Thymus (tissue), 14 donors: ENCODE measurements at places on chromosomes 11 and 22. TPM values are rescaled to one million over a fixed set of nuclear protein-coding genes. Genes with fewer than 3 reads are reported as not detected.

DNA sequence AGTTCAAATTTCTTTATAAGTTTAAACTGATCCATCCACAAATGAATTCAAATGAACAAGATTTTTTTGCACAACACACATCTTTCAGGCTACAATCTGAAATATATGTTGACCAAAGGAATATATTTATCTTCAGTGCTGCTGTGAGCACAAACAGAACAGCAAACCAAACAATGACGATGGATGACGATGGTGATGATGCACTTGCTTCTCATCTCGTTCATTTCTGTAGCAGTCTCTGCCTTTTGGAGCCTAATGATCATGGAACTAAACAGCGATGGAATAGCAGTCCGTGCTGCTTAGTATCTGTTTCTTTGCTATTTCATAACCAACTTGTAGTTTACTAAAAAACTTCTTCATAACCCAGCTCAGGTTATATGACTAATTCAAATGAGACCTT lies 220.7 kb upstream of the BLID start:
- DNase-seq, result no peak

GRCh38 chr11:113553915-113554314 lies 78.7 kb upstream of the DRD2 start:
- DNase-seq, result no peak

DNA sequence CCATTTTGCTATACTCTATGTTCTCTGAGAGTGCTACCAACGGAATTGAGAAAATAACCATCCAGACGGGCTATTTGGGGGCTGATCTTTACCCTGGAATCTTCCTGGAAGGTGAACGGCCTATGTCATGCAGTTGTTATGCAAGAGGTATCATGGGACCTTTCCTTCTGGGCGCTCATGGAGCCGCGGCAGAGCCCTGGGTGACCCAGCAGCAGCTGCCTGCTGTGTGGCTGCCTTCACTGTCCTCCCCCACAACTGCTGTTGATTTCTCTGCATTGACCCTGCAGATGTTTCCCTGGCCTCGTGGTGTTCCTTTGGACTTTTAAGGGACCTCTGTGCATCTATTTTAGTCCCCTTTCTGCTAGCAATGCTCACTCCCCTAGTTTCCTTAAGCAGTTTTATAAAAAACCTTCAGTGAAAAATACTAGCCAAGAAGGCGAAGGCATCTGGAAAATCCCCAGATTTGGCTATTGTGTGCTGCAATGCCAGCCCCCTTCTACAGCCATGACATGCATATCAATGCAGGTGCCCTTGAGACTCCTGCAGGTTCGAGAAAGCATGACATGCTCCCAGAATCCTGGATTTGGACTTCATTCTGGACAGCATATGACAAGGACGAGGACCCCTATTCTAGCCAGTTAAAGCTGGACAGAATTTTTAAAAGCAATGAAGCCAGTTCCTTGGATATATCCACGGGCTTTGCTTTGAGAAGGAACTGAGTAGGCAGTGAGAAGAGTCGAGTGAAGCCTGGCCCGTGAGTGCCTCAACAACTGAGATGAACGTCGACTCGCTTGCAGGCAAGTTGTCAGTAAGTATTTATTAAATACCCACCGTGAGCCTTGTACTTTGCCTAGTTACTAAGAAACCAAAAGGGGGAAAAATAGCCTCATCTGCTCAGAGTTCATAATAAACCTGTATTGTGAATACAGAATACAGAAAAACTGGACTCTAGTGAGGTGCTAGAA lies at the start of gene SLC25A18:
Gene SLC25A18, plus strand, starts transcription at position 593 of the 965 bp plus-strand sequence. CDS start 16,447 bp downstream, outside the sequence.
- DNase-seq, result no peak

DNA sequence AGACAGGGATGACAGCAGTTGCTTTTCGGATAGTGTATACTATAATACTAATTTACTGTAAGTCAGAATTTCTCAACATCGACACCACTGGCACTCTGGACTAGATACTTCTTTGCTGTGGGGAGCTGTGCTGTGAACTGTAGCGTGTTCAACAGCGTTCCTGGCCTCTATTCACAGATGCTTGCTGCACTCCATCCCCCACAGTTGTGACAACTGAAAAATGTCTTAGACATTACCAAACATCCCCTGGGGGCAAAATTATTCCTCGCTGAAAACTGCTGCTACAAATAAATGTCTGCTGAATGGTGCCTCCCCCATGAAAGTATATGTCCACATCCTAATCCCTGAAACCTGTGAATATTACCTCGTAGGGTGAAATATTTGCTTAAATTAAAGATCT lies 7.5 kb upstream of the SLC15A3 start:
- DNase-seq, result no peak

GRCh38 chr11:8886322-8886721 lies 24.7 kb upstream of the AKIP1 start:
- DNase-seq, result no peak

DNA sequence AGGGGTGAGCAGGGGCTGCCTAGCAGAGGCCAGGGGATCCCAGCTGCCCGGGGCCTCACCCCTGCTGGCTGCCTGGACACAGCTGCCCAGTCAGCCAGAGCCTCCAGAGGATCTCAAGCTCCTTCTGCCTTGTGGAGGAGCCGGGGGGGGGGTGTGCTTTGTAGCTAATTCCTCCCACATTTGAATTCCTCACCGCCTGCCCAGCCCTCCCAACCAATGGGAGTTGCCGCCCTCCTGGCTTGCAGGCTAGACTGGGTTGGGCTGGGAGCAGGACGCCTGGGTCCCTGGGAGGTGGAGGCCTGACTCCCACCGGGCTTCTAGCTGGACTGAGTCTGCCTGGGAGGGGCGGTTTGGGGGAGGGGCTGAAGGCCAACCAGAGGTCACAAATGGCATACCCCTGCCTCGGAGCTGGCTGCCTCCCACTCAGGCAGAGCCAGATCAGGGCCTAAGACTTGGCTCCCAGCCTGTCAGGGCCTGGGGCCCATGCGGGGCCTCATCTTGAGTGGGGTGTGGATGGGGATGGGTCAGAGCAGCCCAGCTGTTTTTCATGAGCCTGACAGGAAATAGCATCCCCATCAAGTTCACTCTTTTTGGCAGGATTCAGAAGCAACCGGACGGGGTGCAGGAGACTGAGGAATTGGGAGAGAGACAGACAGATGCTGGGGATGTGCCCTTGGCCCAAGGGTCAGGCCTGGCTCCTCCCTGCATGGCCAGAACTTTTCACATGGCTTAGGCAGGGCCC lies 29.2 kb upstream of the PDE2A start:
- DNase-seq, result no peak

DNA sequence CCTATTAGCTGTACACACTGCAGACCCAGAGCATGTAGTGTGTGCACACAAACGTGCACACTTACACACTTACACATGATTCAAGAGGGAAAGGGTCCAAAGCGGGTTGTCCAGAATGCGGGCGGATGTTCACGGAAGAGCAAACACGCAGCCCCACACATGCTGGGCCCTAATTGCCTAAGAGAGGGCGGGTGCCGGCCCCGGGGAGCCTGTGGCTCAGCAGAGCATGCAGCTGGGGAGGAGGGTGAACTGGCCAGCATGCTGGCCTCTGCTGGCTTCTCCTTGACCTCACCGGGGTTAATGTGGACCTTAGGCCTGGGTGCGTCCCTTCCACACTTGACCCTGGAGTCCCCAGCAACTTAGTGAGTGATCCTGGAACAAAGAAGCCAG lies 816.3 kb downstream of the BRD1 start:
- DNase-seq, result no peak

- no peak for DNase-seq
Observed at GRCh38 chr11:20672575-20672974, 3.2 kb downstream of the NELL1 start.

DNA sequence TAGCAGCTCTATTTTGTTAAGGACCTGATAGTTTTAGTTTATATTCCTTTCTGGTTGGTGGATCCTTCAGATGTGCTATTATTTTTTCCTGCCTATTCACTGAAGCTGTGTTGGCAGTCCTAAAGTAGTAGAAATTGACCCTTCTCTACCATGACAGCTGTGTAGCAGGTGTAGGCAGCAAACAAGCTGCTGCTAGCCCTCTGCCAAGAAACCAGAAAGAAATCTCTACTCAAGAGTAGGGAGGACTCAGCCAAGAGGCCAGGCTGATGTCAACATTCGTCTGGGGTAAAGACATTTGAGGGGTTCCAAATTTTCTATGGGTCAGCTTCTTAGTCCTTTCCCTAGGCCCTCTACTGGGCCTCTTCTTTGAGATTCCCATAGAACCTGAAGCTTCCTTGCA lies 51.2 kb downstream of the CSTF3 start:
- DNase-seq, result no peak

DNA sequence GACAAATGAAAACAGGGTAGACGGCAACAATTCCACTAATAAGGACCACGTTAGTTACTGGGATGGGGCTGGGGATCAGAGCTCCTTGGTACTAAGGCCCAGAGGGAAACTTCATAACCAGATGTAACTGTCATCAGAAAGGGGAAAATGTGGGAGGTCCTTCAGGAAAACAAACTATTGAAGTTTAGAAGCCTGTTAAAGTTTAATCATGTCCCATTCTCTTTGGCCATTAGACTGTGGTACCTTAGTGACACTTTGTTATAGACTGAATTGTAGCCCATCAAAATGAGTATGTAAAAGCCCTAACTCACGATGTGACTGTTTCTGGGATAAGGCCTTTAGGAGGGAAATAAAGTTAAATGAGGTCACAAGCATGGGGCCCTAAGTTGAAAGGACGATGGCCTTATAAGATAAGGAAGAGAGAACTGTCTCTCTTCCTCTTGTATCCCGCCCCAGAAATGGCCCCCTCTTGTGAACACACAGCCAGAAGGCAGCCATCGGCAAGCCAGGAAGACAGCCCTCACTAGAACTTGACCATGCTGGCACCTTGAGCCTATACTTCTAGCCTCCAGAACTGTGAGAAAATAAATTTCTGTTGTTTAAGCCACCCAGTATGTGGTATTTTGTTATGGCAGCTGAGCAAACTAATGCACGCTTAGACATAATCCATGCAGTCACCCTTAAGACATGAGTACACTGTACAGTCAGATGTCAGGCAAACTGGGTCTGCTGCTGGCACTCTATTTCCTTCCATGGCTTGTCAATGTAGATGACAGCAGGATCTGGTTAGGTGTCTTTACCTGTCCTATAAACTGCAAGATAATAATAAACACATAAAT lies 26.9 kb upstream of the USP47 start:
- no peak for DNase-seq

GRCh38 chr11:108922241-108922640 lies 257.4 kb downstream of the DDX10 start:
- DNase-seq, result no peak

DNA sequence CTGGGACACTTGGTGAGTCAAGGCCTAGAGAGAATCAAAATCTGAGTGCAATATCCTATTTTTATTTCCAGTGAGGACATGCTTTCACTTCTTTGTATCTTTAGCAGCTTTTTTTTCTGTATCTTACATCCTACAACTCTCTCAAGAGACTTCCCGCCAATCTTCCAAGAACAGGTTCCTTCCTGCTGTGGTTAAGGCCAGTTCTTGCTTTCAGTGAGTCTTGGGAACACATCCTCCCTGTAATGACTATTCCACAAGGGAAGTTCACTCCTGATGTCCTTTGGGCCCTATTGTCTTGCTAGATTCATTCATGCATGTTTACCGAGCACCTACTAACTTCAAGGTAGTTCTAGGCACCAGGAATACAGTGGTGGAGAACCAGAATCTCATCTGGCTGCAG lies 3.8 kb upstream of the MMP12 start:
- DNase-seq, result no peak

GRCh38 chr11:109132539-109132938 lies 289.5 kb upstream of the C11orf87 start:
- no peak for DNase-seq

Gene TRIM64
- not detected for total RNA-seq

Gene INS
- total RNA-seq, result 0.42 TPM

Gene ARHGAP20
- 0.57 TPM for total RNA-seq
